ENCODE measurements at places on chromosomes 7 and 10.

DNA sequence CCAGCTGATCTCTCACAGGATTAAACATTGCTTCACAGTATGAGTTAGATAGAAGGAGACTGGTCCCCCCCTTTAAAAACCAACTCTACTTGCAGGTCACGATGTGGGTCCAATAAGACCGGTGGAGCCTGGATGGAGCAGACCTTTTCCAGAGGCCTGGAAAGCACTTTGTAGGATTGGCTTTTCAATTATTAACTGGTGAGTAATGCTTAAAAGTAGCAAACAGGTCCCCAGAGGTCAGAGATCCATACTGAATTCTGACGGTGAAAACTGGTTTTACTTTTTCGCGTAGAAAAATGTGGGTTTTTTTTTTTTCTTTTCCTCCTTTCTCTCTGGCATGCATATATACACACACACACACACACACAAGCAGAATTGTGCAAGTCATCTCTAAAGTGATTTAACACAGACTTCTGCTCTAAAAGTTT lies 74.9 kb upstream of the OGDHL start:
- DNase-seq: peak; percentile 33

- DNase-seq: no peak
Measured at GRCh38 chr10:486666-487322, 202.7 kb downstream of the DIP2C start.

GRCh38 chr7:71312755-71313490 lies 181.0 kb downstream of the GALNT17 start:
- DNase-seq: no peak

GRCh38 chr10:80473692-80474596 lies 19.8 kb downstream of the TSPAN14 start:
- no peak for DNase-seq

GRCh38 chr10:127976701-127977356 lies 69.9 kb downstream of the PTPRE start:
- DNase-seq: no peak

GRCh38 chr10:112583236-112583939 lies 136.4 kb downstream of the VTI1A start:
- no peak for DNase-seq

DNA sequence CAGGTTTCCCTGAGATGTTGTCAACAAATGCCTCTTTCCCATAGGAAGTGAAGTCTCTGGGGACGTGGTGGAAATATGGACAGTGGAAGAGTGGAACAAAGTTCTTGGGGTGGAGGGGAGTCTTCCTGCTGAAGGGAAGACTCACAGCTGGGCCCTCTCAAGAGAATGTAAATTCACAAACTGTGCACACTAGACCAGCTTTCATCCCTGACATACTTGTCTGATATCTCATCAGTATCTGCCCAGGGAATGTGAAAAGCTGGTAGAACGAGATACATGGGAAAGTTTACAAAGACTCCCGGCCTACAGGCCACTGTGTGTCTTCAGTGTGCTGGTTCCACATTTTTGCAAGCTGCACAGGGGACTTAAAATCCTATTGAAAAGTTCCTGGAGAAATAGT lies 16.7 kb upstream of the CCDC3 start:
- DNase-seq: no peak

DNA sequence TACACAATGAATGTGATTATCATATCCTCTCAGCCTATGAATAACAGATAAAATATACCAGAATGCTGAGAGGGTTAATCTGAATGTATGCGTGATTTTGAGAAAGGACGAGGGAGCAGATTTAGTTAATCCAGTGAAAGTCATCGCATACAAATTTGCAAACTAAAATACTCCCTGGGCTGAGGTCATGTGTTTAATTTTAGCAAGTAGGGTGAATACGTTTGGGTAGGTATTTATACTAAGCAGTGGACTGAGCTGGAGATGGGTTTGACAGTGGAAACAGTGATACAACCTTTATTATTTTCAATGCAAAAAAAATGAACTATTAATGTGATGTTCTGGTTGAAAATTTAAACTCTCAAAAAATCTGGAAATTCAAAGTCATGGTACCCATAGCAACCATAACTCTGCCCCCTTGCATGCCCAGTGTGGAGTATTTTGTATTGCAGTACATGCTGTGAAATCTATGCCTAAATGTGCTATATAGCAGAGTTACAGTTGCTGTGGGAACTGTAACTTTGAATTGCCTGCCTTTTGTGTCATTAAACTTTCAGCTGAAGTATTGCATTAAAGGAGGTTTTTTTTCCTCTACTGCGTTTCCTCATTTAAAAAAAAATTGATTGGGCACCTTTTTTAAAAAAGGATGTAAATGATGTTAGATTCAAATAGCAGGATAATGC lies 9.5 kb upstream of the ARID5B start:
- no peak for DNase-seq

DNA sequence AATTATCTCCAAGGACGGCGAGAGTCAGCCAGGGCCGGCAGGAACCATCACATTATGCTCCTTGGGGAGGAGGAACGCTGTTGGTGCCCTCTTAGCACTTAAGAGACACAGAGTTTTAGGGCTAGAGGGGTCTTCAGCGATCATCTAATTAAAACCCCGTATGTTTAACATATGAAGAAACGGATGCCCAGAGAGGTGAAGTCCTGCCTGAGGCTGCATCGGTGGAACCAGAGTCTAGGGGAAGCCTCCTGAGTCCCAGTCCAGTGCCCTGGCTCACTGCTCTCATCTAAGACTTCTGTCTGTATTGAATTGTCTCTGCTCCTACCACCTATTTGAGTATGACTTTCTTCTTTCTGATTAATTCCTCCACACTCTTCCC lies 688 bp upstream of the ABCB4 start:
- DNase-seq: no peak

GRCh38 chr10:31580646-31581045 lies 261.6 kb downstream of the ZEB1 start:
- no peak for DNase-seq

DNA sequence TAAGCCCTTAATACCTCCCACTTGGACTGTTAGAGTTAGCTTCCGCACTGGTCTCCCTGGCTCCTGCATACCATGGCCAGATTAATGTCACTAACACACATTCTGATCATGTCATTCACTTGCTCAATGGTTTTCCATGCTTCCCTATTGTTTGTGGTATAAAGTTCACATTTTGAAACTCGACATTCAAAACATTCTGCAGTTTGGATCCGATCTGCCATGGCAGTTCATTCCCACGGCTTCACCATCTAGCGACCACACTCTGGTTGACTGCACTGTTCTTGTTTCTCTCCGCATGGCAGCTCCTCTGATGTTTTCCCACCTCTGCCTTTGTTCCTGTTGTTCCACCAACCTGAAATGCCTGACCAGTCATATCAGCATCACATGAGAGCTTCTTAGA lies 87.4 kb upstream of the WAC start:
- no peak for DNase-seq

GRCh38 chr10:55746002-55746401 lies 615.1 kb downstream of the ZWINT start:
- no peak for DNase-seq

DNA sequence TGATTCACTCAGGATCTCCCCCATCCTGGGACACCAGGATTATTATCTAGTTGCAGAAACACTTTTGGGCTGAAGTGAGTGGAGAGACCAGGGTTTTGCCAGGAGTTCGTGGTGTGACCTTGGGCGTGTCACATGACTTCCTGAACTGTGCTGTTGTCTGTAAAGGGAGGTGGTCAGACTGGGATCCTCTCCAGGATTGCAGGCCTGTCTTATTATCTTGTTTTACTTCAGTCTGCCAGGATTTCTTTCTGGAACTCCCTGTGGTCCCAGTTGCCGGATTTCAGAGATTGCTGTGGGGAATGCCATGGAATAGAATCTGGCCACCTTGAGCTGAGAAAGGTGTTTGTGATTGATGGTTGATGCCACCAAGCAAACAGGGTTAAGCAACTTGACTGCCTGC lies 35.8 kb downstream of the CRCP start:
- no peak for DNase-seq

- no peak for DNase-seq
Measured at GRCh38 chr7:149714910-149715471, 58.4 kb downstream of the ZNF467 start.

Measured in Calu3 (cell line).